ENCODE measurements at places on chromosomes 16 and 17.
A peak's percentile ranks its signal among the peaks of the same experiment; 100 is the strongest.

DNA sequence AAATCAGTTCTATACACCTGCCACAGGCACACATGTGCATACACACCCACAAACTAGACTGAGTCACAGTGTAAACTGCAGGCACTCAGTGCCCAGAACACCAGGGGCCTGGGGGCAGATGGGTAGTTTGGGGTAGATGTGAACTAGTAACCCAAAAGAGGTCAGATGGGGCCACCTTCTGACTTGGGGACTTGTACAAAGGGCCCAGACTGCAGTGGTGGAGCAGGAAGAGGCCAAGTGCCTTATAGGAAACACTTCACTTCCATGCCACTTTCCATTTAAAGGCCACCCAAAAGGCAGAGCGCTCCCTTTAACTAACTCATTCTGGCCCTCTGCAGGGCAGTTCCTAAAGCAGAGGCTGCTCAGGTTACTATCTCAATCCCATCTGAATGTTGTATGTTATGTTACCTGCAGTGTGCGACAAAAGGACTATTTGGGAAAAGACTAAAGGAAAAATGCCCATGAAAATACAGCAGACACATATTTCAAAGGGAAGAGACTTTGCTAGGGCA is 27.8 kb upstream of the ERN1 start:
- DNase-seq: no peak

DNA sequence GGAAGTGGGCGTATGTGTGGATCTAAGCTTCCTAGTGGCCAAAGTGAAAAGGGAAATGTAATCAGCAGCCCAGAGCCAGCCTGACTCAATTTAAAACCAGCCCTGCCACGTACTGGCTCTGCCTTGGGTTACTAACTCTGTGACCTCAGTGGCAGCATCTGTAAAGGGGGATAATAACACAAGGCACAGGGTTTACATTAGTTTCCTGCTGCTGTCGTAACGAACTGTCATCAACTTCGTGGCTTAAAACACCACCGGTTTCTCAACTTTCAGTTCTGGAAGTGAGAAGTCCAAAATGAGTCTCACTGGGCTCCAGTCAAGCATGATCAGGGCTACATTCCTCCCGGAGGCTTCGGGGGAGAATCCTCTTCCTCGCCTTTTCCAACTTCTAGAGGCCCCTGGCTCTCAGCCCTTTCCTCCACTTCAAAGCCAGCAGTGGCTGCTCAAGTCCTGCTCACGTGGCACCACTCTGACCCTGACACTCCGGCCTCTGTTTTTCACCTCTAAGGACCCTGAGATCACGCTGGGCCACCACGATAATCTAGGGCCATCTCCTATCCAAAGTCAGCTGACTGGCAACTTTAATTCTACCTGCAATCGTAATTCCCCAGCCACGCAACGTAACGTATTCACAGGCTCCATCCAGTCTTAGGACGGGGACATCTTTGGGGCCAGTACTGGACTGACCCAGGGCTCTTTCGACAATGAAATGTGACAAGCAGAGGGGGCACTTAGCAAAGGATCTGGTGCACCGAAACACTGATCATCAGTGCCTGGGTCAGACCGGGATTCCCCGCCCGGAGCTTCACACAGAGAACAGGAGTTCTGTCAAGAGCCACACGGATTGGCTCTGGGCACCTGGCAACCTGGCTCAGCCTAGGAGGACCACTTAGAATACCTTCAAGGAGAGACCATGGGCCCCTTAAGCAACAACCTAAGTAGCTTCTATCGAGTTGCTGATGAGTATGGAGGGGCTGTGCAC is 14.5 kb downstream of the TMC6 start:
- DNase-seq: peak; percentile 21

DNA sequence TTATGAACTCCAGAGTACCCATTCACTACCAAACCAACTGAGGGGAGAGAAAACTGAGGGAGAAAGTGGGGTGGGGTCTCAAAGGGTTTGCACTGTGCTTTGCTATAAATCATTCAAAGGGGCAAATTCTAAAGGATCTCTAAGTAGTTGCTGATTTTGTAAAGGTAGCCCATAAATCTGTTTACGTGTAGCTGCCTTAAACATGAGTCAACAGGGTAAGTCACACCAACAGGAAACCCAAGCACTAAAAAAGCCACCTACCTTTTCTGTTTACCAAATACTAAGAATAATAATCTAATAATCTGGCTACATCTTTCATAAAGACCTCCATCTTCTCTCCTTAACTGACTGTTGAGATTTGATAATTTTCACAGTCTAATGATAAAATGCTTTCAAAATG is 8.4 kb upstream of the HSBP1 start:
- DNase-seq: no peak

DNA sequence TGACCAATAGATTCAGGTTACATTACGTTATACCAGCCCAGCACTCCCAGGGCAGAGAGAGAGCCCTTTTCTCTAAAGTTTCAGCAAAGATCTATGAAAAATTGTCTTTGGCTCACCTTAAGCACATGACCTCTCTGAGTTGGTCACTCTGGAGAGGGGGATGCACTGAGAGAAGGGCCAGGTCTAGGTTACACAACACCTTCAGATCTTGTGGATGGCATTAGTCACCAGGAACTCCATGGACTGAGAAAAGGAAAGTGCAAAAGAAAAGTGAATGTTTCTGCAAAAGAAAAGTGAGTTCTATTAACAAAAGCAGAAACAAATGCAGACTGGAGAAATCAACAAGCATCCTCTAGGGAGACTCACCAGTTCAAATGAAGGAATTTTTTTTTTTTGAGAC is 253.3 kb upstream of the SALL1 start:
- no peak for DNase-seq

DNA sequence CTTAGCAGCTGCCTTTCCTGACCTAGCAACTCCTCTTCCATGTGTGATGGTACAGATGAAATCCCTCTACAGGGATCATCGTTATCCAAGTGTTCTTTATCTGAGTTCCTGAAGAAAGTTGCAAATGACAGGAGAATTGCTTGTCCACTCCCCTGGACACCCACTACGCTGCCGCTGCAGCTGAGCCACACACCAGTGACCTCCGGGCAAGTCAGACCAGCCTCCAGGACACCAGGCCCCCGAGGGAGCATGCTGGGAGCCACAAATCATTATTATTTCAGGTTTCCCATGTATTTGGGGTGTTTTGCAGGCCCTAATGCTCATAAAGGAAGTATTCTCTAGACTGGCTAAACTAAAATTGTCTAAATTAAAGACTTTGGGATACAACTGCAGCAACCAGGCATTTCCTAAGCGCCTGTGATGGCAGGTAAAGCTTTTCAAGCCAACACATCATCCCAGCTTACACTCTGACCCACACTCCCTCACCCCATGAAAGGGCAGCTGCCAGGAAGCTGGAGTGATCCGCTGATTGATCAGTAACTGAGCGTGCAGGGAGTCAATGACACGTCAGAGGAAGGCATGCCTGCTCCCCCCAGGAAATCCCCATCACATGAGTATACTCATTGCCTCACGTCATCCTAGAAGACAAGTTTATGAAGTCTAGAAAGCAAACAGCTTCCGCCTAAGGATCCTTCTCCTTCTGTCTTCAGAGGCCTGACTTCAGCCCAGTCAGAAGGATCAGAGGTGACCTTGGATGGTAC is 14.4 kb downstream of the FA2H start:
- no peak for DNase-seq

GRCh38 chr17:45298546-45299285 is 18.1 kb downstream of the MAP3K14 start:
- peak; percentile 85 for DNase-seq

DNA sequence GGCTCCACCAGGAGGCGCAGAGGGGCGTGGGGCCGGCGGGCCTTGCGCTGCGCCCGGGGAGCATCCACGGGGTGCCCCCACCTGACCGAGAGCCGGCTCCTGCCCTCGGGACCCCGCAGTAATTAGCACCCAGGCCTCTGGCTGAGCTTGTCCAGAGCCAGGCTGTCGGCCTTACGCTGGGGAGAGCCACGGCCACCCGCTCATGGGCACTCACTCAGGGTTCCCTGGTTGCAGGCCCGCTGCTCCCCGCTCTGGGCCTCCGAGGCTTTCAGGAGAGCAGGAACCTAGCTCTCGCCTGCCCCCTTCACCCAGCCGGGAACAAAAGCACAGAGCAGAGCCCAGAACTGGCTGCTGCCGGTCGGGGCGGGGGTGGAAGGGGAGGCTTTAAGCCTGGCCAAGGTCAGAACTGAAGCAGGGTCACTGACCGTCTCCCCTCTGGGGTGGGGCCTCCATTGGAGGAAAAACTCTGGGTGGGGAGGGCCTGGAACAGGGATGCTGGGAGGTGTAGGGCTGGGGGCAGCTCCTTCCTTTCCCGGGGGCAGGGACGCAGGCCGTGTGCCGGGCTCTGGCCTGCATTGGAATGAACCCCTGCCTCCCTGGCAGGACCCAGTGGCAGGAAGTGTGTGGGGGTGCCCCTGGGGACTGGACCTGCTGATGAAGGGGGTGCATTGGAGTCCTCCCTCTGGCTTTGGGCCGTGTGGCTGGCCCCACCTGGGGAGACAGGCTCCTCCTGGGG is 12.3 kb downstream of the GLIS2 start:
- DNase-seq: no peak

GRCh38 chr17:65984299-65984698 is 207.6 kb downstream of the CEP112 start:
- no peak for DNase-seq

- DNase-seq: no peak
Observed at GRCh38 chr16:80938004-80938878, 68.4 kb downstream of the CMC2 start.

DNA sequence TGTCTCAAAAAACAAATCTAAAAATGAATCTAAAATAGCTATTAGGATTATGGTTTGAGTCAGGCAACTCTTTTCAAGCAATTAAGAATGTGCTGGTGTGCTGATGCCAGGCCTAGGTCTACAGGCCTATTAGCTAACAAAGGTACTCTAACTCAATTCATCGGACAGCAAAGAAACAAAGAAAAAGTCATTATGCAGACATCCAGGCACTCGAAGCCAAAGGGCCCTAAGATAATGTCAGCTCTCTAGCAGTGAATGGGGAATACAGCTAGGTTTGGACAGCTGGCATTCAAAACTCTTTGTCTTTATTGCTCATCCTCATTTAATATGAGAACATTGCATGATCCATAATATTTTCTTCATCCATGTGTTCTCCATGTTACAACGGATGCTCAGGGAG is 108.5 kb downstream of the TMEM114 start:
- DNase-seq: no peak

DNA sequence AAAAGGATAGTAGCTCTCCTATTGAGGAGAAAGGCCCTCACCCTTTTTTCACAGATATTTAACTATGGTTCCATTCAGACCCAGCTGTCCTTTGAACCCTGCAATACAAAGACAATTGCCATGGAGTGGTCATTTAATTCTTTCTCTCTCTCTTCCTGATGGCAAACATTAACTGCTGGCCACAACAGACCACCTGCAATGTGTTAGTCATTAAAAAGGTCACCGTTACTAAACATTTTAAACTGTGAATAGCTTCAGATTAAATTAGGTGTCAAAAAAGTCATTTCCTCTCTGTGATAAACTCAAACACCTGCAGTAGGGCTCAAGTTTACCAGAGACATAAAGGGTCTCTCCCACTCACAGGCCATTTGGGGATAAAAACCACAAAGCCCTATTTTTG is 697.2 kb downstream of the TOX3 start:
- DNase-seq: no peak

DNA sequence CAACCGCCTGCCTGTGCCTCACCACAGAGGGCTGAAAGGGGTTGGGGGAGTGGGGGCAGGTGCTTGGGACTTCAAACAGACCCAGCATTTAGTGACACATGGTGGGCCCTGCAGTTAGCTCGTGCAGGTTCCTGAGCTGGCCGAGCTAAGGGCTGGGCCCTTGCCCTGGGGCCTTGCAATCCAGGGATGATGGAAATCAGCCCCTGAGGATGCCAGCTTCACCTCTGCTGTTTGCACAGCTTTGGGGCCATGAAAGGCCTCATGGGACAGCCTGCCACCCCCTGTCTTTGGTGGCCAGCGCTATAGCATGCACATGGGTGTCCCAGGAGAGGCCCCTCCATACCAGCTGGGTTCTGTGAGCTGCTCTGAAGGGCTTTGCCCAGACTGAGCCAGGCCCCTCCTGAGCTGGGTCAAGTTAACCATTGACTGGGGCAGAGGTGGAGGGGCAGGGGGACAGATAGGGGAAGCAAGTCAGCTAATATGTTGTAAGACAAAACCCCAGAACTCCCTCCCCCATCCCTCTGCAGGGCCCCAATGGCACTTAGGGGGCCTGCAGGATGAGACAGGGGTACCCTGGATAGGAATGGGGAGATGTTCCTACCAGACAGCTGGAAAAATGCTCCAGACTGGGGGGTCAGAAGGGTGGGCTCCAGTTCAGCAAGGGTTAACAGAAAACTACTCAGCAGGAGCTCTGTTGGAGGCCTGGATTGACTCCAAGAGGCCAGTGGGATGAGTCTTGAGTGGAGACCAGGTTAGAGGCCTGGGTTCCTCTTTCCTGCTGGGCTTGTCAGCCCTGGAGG is 692 bp downstream of the PRR15L start:
- DNase-seq: no peak
